ENCODE measurements at places on chromosomes 11 and 22.

DNA sequence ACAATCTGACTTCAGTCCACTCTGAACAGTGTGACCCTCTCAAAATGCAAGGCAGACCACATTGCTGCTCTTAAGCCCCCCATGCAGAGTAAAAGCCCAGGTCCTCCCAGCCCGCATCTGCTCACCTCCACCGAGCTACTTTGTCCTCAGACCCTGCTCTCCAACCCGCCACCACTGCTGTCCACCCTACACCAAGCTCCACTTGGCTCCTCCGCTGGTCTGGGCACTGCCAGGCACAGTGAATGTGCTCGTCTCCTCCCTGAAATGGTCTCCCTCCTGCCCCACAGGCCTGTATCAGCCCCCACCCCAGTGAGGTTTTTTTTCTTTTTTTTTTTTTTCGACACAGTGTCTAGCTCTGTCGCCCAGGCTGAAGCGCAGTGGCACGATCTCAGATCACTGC lies 67.4 kb upstream of the ARFGAP3 start:
- no peak for DNase-seq

- DNase-seq: no peak
Observed at GRCh38 chr11:115266066-115266639, 238.1 kb downstream of the CADM1 start.

- no peak for DNase-seq
Observed at GRCh38 chr11:61829806-61830205, 1.7 kb downstream of the FADS2 start.

GRCh38 chr22:31123292-31123602 lies 481 bp downstream of the INPP5J start:
- DNase-seq: no peak

GRCh38 chr11:1486054-1486825 lies at the start of gene MOB2:
Gene MOB2, minus strand, starts transcription at chr11:1486779. Its CDS starts 223 bp downstream, at chr11:1486556.
- no peak for DNase-seq

GRCh38 chr11:126701520-126701897 lies 299.1 kb downstream of the KIRREL3 start:
- DNase-seq: no peak

DNA sequence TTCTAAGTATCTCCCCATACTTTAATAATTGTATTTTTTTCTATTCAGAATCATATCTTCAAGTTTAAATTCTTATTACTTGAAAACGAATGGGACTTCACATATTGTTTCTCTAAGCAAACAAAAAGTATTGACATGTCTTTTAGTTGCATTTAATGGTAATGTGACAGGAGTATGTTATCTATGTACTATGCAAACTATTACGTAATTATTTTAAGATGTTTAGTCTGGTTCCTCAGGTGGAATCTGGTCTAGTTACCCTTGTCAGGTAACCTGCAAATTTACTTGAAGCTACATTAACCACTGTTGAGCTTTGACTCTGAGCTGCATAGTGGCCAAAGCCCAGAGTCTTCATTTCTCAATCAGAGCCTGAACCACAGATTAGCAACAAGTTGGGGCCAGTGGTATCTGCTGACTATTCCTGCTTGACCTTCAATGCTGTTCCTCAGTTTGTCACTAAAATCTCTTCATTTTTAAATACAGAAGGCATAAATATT lies 110.6 kb downstream of the ATM start:
- no peak for DNase-seq

GRCh38 chr11:1160231-1161101 lies 2.7 kb downstream of the MUC5AC start:
- DNase-seq: no peak

GRCh38 chr11:58567889-58568512 lies 7.7 kb downstream of the LPXN start:
- peak; percentile 65 for DNase-seq

DNA sequence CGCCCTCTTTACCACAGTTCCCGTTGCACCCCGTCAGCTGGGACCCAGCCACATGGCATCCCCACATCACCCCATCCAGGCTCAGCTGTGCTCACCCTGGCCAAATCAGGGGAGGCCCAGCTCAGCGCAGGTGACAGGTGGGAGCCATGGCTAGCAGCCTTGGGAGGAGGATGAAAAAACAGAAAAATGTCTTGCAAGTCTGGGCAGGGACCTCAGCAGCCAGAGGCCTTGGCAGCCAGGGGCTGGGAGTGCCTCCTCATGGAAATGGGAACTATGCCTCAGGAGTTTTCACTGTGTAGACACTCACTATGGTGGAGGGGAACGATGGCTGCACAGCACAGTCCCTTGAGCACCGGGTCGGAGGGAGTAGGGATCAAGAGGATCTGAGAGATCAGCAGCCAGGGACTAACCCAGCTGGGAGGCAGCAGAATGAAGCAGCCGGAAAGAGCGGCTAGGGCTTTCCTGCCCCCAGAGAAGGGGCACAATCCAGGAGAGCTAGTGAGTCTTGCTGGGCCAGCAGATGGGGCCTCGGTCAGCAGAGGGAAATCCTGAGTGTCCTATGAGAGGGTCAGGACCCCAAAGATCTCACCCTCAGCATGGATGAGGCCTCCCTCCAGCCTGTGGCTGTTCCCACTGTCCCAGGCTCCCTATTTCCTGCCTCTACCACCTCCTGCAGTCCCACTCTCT lies 6.2 kb upstream of the FTH1 start:
- DNase-seq: no peak

- no peak for DNase-seq
Observed at GRCh38 chr11:102422817-102423712, 29.5 kb downstream of the TMEM123 start.

DNA sequence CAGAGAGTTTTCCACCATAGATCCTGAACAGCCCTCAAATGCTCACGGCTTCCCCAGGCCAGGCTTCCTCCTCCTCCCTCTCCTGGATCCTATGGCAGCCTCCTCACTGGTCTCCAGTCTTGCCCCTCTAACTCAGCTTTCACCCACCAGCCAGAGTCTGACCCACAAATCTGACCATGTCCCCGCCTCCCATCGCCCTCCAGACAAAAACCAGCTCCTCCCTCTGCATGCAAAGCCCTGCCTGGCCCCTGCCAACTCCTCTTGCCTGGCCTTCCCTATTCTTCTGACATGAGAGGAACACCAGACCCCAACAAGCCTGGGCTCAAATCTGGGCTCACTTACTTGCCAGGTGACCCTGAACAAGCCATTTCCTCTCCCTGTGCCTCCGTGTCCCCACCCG lies 32.4 kb upstream of the PDE2A start:
- DNase-seq: no peak

- no peak for DNase-seq
Observed at GRCh38 chr11:134503596-134503995, 91.6 kb upstream of the B3GAT1 start.

DNA sequence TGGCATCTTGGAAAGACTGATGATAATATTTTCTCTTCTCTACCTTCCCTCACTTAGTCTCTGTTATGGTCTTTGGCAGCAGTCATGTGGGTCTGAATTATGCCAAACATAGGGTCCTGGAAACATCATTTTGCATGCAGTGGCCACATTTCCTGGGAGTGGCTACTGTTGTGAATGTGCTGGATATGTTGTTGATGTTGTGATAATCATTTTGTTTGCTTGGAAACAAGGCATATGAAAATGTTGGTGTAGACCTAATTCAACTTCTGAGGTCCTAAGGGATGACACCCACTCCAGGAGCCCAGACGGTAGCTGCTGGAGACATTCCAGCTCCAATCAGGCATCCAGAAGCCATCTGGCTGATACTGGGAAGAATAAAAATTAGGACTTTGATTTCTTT lies 109.7 kb downstream of the DCDC1 start:
- no peak for DNase-seq

DNA sequence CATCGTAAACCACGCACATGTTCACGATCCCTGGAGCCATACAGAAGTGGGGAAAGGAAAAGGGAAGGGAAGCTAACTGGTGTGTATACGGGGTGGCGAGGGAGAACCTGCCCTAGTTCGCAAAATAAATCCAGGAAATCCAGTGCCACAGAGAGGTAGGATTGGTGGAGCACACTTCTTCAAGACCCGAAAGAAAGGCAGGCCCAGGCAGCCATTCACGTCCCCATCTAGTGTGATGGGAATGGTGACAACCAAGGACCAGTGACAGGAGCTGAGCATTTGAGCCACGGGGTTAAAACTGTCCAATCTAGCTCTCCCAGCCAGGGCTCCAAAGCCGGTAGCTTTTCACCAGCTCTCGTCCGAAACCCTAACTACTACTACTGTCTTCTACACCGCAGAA lies 53.7 kb downstream of the IGSF9B start:
- no peak for DNase-seq

- no peak for DNase-seq
Observed at GRCh38 chr22:38133331-38133730, 22.8 kb upstream of the BAIAP2L2 start.

DNA sequence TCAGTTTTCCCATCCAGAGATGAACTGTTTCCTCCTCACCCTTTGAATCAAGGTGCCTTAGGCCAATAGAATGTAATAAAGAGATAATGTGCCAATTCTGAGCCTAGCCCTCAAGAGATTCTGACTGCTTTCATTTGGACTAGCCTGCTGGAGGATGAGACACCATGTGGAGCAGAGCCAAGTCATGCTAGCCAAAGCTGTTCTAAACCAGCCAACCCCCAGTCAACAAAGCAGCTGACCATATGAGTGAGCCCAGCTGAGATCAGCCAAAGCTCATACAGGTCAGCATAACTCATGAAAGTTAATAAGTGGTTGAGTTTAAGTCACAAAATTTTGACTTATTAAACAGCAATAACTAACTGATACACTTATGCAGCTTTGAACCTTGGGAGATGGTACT lies 66.7 kb upstream of the DBX1 start:
- no peak for DNase-seq

DNA sequence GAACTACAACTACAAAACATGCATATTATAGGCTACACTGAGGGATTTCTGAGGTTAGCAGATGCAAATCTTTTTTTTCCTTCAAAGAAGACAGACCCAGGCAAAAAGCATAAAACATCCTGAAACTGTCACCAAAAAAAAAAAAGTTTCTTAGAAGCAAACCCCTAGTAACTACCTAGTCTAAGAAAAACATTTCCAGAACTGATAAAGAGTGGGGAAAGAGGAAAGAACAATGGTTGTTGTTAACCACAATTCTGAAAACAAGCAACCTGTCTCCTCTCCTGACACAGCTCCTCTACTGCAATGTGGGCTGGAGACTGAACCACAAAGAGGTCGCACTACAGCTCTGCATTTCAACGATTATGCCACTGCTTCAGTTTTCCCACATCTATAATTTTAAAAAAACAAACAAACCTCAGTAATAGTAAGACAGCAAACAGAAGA lies 15.0 kb downstream of the DENND5A start:
- no peak for DNase-seq

- DNase-seq: no peak
Observed at GRCh38 chr11:89612096-89612495, 98.0 kb upstream of the TRIM77 start.

- no peak for DNase-seq
Observed at GRCh38 chr22:33535937-33536875, 384.1 kb downstream of the LARGE1 start.

- no peak for DNase-seq
Observed at GRCh38 chr11:77311701-77312100, 10.2 kb upstream of the GDPD4 start.

DNA sequence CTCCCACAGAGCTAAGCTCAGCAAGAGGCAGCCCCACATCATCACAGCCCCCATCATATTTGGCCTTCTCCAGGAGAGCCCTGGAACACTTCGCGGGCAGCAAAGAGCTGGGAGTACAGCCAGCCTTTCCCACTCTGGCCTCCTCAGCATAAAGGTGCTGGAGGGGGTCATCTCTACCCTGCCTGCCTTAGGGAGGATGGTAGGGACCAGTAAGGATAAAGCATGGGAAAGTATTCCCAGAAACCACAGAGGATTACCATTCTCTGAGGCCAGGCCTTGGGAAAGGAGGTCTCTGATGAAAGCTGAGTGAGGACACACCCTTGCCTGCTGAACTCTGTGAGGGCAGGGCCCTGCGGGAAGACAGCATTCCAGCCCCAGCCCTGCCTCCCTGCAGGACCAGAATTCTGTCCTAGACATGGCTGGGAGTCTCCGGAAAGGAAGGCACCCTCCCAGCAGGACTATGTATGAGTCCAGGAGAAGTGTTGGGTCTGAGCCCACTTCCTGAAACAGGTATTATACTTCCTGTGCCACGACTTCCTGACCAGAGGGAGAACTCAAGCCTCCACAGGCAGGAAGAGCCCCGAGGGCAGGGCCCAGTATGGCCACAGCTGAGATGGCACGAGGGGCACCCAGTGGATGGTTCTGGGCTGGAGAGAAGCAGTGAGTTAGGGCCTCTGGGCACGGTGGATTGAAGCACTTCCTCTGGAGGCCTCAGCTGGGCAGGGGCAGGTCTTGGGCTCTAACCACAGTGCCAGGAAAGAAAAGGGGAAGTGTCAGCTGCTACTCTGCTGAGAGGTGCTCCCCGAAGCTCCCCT lies 12.9 kb upstream of the CASTOR1 start:
- peak; percentile 91 for DNase-seq

DNA sequence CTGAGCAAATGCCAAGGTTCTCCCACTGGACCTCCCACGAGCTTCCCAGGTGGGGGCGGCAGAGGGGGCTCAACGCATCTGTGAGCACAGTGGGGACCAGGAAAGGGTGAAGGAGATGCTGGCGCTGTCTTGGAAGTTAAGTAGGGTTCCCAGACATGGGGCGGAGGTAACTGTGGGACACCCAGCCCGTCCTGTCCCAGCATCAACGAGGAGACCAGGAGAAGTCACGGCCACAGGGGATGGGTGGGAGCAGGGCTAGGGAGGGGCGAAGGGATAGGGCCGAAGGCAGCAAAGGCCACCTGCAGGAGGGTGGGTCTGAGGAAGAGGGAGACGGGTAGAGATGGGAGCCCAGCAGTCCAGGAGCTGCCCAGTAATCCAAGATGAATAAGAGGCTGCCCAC lies 70.4 kb downstream of the PHF21B start:
- DNase-seq: no peak

DNA sequence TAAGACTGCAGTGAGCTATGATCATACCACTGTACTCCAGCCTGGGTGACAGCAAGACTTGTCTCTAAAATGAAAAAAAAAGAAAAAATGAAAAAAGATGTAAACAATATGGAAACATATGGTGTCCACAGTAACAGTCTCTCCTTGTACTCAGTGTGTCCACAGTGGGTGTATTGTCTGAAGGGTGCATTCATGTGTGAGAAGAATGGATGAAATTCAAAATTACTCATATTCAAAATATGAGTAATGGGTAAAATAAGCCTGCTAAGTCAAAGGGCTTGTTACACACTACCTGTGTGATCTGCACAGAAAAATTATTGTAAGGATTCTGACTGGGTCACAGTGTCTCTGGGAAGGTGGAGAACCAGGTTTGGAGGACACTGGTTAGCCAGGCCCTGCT lies 26.9 kb downstream of the PPFIA1 start:
- no peak for DNase-seq

GRCh38 chr22:28992565-28993356 lies 68.9 kb downstream of the C22orf31 start:
- DNase-seq: no peak

DNA sequence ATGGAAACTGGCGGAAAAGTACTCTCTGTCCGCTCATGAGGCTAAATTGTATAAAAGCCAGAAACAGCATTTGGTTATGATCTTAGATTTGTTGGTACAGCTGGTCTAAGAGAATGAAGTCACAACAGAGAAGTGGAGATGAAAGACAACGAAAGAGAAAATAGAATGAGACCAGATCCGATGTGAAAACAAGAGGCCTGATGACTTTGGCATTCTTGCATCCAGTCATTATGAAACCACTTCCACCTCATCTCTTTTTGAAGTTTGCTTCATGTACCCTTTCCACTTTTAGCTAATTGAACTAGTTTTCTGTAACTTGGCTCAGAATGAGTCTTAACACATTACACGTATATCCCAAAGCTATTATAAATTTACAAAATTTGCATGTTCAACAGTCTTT lies 1431.7 kb downstream of the LRRC4C start:
- no peak for DNase-seq
